ENCODE measurements at places on chromosomes 2 and 18. TPM values are rescaled to one million over a fixed set of nuclear protein-coding genes. Genes with fewer than 3 reads are reported as not detected.
A peak's percentile ranks its signal among the peaks of the same experiment; 100 is the strongest.

DNA sequence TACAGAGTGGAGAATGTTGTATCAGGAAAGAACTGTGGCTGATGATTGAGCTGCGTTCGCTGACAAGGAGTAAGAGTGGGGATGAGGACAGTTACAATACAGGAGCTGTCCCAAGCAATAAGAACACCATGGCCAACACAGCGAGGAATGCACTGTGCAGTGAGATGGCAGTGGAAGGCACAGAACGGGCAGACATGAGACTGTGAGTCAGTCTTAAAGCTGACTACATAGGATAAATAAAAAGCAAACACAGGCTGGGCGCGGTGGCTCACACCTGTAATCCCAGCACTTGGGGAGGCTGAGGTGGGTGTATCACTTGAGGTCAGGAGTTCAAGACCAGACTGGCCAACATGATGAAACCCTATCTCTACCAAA is 89.8 kb downstream of the CABYR start:
- no peak overlapping the region for H3K27ac ChIP-seq
- H3K27me3 ChIP-seq, result peaks cover 7% of the 10 kb centered on the region
- H3K4me3 ChIP-seq, result no peak overlapping the region
- no peaks in the 10 kb centered on the region for H3K4me1 ChIP-seq

- H3K36me3 ChIP-seq, result peaks cover 46% of the 10 kb centered on the region
- peak; percentile 26 for DNase-seq
- H3K4me3 ChIP-seq, result peak overlapping the region; percentile 12
- peaks cover 62% of the 10 kb centered on the region for H3K4me1 ChIP-seq
Measured at GRCh38 chr18:2687390-2688001, 32.0 kb downstream of the SMCHD1 start.

DNA sequence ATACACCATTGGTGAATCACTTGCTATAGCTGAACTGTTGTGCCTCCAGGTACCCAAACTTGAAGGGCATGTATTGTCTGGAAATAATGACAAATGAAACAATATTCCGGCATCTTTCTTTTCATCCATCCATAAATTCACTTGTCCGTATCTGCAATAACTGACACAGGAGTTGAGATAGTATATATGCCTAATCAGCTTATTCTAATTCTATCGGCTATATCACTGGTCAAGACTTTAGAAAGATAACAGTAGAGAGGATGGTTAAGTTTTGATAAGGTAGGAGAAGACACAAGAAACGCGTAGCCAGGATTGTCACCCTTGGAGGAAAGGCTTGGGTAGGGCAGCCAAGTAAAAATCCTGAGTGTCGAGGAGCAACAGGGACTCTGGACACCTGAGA is 1634.6 kb upstream of the CELF4 start:
- H3K4me1 ChIP-seq, result no peaks in the 10 kb centered on the region
- H3K27ac ChIP-seq, result no peak overlapping the region
- no peak for DNase-seq
- H3K27me3 ChIP-seq, result no peaks in the 10 kb centered on the region
- no peak overlapping the region for H3K4me3 ChIP-seq
- no peaks in the 10 kb centered on the region for H3K36me3 ChIP-seq

DNA sequence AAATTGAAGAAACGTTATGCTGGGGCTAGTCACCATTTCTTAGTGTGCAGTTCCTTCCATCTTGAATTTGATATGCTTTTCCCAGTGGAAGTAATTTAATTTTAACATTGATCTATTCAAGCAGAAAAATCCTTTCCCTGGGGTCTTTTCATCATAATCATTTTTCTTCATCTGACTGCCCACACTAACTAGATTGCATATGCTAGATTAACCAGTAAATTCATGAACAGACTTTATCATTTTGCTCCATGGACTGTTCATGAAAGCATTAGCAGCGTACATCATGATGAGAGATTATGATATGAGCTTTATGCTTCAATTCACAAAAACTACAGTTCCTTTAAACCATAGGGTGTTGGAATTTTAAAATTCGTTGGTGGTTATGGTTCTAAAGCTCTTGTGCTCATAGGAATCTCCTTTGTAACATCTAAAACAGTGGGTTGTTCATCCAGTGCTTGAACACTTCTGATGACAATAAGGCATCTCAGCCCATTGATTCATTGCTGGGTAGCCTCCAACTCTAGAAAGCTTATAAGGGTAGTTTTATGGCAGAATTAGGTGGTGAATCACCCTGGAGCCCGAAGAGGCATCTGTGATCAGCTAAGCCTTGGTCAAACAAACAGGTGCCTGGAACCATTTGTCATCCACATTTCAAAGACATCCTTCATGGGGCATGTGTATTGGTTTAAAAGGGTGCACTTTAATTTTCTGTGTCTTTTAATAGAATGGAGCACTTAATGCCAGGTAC is 77.2 kb upstream of the NDUFV2 start:
- H3K4me1 ChIP-seq, result no peaks in the 10 kb centered on the region
- no peak for DNase-seq
- H3K4me3 ChIP-seq, result no peak overlapping the region
- H3K27me3 ChIP-seq, result peaks cover 4% of the 10 kb centered on the region

DNA sequence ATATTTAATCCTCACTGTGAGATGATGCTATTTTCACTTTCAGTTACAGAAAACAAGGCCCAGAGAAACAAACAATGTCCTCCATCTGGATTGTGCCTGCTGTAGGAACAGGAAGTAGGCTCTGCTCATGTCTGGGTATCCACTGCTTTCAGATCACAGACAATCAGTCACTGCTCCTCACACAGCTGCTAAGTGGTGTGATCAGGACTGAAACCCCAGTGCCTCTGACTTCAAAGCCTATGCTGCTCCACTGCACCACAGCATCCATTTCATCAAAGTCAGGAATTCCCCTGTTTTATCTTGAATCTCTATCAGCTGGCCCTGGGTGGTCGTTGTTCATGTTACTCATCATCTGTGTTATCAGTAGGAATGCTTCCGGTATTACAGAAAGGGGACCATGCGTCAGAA is 303.8 kb upstream of the TRIB2 start:
- H3K27me3 ChIP-seq, result no peaks in the 10 kb centered on the region
- no peaks in the 10 kb centered on the region for H3K36me3 ChIP-seq
- no peak overlapping the region for H3K4me3 ChIP-seq
- no peak for DNase-seq

GRCh38 chr2:235414422-235414821 is 79.4 kb upstream of the AGAP1 start:
- H3K27me3 ChIP-seq, result peaks cover 29% of the 10 kb centered on the region
- H3K27ac ChIP-seq, result no peak overlapping the region

DNA sequence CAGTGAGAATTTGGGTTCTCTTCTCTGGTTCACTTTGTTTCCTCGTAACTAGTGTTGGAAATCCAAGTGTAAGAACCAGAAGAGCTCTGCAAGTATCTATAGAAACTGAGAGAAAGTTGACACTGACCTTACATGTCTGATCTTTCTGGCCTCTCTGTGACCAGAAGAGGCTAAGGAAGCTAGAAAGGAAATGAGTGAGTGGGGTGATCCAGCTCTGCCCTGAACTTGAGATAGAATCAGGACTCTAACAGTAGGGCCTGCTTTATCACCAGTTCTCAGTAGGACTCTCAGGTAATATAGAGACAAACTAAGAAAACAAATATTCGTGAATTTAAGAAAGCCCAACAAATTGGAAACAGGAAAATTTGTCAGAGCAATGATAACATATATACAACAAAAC is 441.2 kb upstream of the ZNF804A start:
- no peaks in the 10 kb centered on the region for H3K27me3 ChIP-seq
- no peak overlapping the region for H3K27ac ChIP-seq
- H3K36me3 ChIP-seq, result no peaks in the 10 kb centered on the region
- no peaks in the 10 kb centered on the region for H3K4me1 ChIP-seq
- no peak for DNase-seq
- no peak overlapping the region for H3K4me3 ChIP-seq

- no peaks in the 10 kb centered on the region for H3K27me3 ChIP-seq
- H3K4me3 ChIP-seq, result no peak overlapping the region
- H3K36me3 ChIP-seq, result peaks cover 20% of the 10 kb centered on the region
- no peak for DNase-seq
Measured at GRCh38 chr2:27627963-27628766, 647 bp downstream of the CCDC121 start.

DNA sequence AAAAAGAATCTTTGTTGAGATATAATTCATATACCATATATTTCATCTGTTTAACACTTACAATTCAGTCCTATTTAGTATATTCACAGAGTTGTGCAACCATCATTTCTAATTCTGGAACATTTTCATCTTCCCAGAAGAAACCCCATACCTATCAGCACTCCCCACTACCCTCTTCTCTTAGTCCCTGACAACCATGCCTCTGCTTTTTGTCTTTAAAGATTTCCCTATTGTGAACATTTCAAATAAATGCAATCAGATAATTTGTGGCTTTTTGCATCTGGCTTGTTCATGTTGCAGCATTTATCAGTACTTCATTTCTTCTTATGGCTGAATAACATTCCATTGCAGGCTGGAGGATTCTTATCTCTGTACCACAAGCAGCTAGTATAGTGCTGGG is 305.9 kb upstream of the MEX3C start:
- H3K4me1 ChIP-seq, result no peaks in the 10 kb centered on the region
- H3K36me3 ChIP-seq, result no peaks in the 10 kb centered on the region
- DNase-seq, result no peak
- no peaks in the 10 kb centered on the region for H3K27me3 ChIP-seq
- H3K4me3 ChIP-seq, result no peak overlapping the region

DNA sequence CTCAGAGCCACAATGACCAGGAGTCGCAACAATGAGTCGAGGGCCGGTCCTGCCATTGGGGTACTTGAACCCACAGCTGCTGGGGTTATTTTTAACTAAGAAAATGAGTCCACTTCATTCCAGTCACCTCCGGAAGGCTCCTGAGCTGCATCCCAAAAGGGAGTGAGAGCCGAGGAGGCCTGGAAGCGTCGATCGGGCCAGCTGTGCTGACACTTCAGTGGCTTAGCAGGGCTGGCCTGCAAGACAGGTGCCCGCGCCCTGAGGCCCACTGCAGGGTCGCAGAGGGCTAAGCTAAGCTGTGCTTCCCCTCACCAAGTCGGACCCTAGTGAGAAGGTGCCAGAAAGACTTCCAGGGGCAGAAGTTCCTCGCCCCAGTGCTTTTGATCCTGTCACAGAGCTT is 21.1 kb downstream of the TBC1D8 start:
- no peaks in the 10 kb centered on the region for H3K27me3 ChIP-seq
- no peak overlapping the region for H3K27ac ChIP-seq
- H3K36me3 ChIP-seq, result no peaks in the 10 kb centered on the region

DNA sequence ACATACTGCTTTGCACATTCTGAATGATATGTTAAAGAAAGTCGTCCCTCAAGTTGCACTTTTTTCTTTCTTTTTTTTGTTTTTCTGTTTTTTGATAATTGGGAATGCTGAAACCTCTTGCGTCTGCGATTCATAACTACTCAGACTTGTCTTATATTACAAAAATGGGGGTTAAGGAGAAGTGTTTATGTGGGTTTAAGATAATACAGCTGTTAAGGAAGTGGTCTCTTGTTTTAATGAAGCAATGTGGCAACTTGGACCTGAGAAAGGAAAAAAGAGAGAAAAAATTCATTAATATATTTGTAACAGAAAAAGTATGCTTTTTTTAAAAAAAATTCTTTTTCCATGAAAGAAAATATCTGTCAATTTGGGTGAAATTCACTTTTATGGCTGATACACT is 268.5 kb upstream of the CCDC68 start:
- no peak for DNase-seq
- peaks cover 31% of the 10 kb centered on the region for H3K36me3 ChIP-seq
- no peak overlapping the region for H3K4me3 ChIP-seq
- no peak overlapping the region for H3K27ac ChIP-seq
- H3K4me1 ChIP-seq, result no peaks in the 10 kb centered on the region

DNA sequence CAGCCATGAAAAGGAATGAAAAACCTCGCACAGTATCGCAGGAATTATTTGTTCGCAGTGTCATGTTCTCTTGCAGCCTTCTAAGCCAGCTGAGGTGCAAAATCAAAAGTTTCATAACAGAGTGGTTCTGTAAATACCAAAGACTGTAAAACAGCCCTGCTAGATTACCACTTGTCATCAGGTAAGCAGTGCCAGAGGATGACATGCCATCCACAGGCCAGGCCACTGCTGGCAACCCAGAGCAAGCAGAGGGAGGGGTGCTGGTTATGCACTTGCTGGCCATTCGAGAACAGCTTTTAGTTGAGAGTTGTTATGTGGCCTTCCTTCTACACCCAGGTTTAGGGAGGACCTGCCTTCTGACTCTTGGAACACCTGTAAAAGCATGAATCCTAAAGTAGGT is 114.3 kb upstream of the MGAT5 start:
- H3K4me1 ChIP-seq, result peaks cover 98% of the 10 kb centered on the region
- no peak overlapping the region for H3K4me3 ChIP-seq
- no peaks in the 10 kb centered on the region for H3K27me3 ChIP-seq
- H3K36me3 ChIP-seq, result peaks cover 11% of the 10 kb centered on the region
- H3K27ac ChIP-seq, result no peak overlapping the region

DNA sequence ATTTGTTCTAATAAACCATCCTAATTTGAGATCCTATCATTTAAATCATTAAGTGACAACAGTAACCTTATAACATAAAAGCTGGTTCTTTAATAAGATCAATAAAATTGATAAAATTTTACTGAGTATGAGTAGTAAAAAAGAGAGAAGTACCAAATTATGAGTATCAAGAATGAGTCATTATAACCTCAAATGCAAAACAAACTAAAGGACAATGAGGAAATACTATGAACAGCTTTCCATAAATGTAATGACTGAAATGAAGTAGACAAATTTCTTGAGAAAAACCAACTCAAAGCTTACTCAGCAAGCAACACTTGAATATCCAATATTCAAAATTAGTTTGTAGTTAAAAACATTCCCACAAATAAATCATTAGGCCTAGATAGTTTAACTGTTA is 433.0 kb downstream of the ZEB2 start:
- DNase-seq, result no peak
- H3K4me3 ChIP-seq, result no peak overlapping the region
- H3K27ac ChIP-seq, result no peak overlapping the region
- peaks cover 27% of the 10 kb centered on the region for H3K36me3 ChIP-seq

DNA sequence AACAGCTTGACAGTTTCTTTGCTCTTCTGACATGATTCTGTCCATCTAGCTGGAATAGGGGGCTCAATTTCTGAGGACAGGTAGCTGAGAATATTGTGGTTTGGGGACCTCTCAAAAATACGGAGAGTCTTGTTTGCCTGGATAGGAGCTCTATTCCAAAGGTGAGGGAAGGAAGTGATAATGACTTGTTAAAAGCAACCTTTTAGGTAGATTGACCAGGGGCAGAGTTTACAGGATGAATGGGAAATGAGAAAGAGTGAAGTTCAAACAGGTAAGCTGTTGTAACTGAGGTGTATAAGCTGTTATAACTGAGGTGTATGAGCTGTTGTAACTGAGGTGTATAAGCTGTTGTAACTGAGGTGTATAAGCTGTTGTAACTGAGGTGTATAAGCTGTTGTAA is 25.1 kb downstream of the PARD3B start:
- no peaks in the 10 kb centered on the region for H3K36me3 ChIP-seq
- H3K27me3 ChIP-seq, result no peaks in the 10 kb centered on the region
- no peak overlapping the region for H3K27ac ChIP-seq
- H3K4me3 ChIP-seq, result no peak overlapping the region
- DNase-seq, result no peak

Gene MBP
- polyA plus RNA-seq, result 65.3 TPM

Gene CXCR4
- polyA plus RNA-seq, result 2,799 TPM

Gene CXCR2
- 0.36 TPM for polyA plus RNA-seq

Gene VWA3B
- polyA plus RNA-seq, result not detected

Gene DHRS9
- polyA plus RNA-seq, result not detected

Gene BCL2
- polyA plus RNA-seq, result 30.5 TPM

Gene SERPINB10
- not detected for polyA plus RNA-seq

Gene COPS8
- 67.1 TPM for polyA plus RNA-seq

Gene ABCB11
- not detected for polyA plus RNA-seq

Gene LRPPRC
- 45.4 TPM for polyA plus RNA-seq

Gene EFEMP1
- polyA plus RNA-seq, result not detected

Data from naive B cell (primary cell).